Activated naive CD8-positive, alpha-beta T cell treated with anti-CD3 and anti-CD28 coated beads, Interleukin-2, amount 50 U/mL, for 16 hours (primary cell): ENCODE measurements at places on chromosomes 6 and 20.

DNA sequence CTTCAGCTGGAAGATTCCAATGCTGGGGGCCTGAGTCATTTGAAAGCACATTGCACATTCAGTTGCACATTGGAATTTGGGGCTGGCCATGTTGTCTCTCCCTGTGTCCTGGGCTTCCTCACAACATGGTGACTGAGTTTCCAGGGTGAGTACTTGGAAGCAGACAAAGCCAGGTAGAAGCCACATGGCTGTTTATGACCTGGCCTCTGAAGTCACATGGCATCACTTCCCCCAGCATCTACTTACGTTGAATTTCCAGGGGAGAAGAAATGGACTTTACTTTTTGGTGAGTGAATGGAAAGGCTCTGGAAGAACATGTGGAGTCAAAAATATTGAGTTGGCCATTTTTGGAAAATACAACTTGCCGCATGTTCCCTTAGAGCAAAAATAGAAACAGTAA, 155.5 kb downstream of the LINC00237 start:
- no peak for DNase-seq

GRCh38 chr6:82097676-82098075, 149.9 kb downstream of the IBTK start:
- DNase-seq, result no peak

- DNase-seq, result no peak
Observed at GRCh38 chr20:39112178-39112743, 150.1 kb downstream of the DHX35 start.

- no peak for DNase-seq
Observed at GRCh38 chr6:56582236-56582635, 60.5 kb downstream of the DST start.

DNA sequence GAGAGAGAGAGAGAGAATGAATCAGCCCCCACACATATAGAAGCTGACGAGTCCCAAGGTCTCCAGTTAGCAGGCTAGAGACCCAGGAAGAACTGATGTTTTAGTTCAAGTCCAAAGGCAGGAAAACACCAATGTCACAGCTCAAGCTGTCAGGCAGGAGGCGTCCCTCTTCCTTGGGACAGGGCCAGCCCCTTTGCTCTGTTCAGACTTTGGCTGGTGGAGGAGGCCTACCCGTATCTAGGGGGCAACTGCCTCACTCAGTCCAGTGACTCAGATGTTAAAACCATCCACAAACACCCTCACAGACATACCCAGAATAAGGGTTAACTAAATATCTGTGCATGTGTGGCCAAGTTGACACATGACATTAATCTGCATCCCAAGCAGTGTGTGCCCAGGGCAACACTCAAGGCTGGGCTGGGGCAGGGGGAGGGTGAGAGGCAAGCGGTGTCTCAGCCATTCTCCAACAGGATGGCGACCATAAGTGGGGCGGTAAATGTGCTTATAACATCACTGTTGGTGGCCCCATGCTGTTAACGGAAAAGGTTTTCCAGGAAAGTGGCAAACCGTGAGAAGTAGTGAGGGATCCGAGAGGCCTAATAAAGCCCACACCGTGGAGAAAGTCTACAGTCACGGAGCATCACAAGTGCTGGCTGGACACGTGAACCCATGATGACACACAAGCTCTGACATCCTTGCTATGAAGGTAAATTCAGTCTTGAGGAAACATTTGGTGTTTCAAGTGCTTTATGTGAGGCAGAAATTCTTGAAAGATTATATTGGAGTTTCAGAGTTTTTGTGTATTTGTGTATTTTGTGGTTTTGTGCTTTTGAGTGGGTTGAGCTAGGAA, 28.1 kb downstream of the RAMACL start:
- no peak for DNase-seq

DNA sequence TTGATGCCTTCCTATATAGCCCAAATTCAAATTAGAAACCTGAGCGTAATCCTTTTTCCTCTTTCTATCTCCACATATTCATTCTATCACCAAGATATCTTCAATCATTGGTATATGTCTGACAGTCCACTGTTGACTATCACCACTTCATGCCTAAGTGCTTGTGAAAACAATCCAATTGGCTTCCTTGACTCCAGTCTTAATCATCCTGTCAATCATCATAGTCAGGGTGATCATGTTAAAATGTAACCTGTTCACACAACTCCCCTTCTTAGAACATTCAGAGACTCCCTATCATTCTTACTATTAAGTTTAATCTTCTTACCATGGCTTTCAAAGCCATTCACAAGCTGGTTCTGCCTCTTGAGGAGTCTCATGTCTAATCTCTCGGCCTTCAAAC, 616.7 kb downstream of the PHF3 start:
- no peak for DNase-seq

GRCh38 chr6:155959898-155960495, 504.4 kb upstream of the NOX3 start:
- no peak for DNase-seq

DNA sequence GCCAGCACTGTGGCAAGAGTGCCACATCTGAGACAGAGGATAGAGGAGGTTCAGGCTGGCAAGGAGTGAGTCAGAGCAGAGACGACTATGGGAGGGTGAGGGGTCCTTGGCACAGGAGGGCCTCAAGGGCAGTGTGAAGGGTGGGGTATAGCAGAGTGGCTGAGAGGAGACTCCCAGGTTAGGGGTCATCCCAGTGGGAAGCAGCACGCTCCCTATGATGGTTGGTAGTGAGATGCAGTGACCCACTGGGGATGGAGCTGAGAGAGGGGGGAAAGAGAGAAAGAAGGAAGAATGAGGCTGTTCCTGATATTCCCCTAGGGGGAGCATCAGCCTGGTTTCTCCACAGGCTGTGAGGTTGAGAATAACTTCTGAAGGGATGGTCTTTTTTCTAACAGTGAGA, 97.3 kb downstream of the INSM1 start:
- DNase-seq, result no peak

DNA sequence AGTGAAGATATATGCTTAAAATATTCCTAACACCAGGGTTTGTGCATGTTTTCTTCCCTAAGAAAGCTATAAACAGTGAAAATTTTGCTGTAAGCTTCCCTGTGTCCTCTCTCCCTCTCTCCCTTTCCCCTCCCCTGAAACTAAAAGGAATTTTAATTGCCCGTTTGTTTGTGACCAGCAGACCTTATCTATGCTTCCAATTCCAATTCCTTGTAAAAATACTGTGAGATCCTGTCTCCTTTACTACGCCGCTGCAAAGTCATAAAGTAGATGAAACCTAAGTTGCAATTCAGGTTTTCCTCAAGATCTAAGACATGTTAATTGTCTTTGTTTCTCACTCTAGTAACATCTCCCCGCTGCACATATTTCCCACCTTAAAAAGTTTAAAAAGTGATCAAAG, 82.3 kb downstream of the DNAH8 start:
- DNase-seq, result no peak

DNA sequence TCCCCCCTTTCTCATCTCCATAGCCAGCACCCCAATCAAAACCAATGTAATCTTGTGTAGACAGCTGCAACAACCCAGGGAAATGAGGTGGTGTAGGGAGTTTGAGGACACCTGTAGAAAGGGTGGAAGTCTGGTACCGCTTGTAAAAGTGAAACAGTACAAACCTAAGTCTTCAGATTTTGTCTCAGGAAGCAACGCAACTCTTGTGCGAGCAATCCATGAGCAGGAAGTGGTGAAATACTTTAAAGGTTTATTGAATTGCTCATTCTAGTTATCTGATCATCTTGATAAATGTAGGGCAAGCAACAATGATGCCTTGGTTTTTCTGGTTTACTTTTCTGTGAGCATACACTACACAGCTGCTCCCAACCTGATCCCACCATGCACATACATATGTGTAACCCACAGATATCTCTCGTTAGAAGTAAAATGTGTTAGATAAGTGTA, 71.1 kb upstream of the THEMIS start:
- DNase-seq, result no peak

GRCh38 chr6:110474500-110474899, 1.9 kb downstream of the SLC22A16 start:
- DNase-seq, result no peak

GRCh38 chr6:151370509-151371078, 20.8 kb downstream of the ZBTB2 start:
- no peak for DNase-seq

DNA sequence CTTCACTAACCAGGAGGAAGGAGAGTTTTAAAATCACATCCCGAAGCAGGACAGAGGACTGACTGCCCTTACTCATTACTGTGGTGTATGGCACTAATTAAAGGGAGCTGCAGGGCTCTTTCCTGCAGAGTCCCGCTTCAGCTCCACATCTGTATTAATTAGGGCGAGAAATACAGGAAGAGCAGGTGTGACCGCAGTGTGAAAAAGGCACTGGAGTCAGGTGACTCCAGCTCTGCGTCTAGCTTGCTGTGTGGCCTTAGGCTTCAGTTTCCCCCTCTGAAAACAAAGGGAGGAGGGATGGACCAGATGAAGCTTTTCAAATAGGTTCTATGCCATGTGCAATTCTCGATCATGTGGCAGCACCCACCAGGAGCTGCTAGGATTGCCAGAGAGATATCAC, 34.0 kb downstream of the KIAA1755 start:
- no peak for DNase-seq

DNA sequence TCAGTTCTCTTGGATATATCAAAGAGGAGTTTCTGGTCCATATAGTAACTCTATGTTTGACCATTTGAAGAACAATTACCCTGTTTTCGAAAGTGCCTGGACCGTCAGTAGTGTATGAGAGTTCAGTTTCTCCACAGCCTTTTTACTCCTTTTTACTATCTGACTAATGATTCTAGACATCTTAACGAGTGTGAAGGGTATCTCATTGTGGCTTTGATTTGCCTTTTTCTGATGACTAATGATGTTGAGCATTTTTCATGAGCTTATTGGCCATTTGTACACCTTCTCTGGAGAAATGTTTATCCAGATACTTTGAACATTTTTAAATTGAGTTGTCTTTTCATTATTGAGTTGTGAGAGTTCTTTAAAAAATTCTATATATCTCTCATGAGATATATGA, 114.9 kb upstream of the ATXN1 start:
- DNase-seq, result no peak

DNA sequence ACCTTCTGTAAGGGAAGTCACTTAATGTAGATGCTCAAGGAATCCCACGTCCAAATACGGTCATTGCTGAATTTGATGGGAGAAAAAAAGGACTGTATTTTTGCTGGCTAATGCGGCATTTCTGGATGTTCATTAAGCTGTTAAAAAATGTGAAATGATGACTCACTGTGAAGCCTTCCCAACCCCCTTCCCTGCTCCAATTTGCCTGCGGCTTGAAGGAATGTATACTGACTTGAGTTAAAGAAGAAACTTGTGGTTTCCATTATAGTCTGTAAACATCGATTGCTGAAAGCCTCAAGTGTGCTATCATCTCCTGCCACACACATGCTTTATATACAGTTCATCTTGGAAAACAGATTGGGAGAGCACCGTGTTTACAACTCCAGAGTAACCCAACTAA, 249.1 kb upstream of the JAG1 start:
- DNase-seq, result no peak

GRCh38 chr6:117317261-117317660, 51.9 kb downstream of the VGLL2 start:
- DNase-seq, result no peak

GRCh38 chr6:103875221-103875620, 984.5 kb downstream of the HACE1 start:
- DNase-seq, result no peak
